ENCODE measurements at places on chromosomes 2 and 18.

DNA sequence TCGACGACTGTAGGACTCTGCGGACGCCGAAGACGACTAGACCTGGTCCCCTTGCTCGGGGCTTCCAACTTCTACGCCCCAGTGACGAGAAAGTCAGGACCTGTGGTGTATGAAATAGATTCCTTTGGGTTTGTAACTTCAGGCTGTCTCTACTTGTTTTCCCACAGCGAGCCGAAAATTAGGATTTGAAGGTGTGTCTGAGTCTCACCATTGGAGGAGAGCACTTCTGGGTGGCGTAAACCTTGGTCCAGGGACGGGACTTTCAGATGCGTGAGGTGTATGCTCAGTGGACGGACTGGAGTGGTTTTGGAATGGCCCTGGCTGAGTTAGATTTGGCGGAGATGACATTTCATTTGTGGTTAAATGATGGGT is 1.3 kb downstream of the BIRC6 start:
- DNase-seq: no peak

DNA sequence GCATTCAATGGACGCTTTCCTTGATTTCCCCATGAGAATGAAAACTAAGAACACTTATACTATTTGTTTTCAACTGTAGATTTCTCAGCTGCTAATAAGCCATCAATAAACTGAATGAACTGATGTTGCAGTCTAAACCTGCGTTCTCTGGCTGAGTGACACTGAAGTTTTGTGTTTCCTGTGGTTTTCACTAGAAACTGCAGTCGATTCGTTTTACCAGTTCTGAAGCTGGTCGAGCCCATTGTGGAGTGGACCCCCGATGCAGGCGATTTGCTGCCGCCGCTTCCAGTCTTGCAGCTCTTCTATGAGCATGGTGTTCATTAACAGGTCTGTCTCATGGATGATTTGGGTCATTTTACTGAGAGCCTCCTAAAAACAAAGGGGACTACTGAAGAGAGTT is 50.6 kb upstream of the STAT1 start:
- DNase-seq: no peak

DNA sequence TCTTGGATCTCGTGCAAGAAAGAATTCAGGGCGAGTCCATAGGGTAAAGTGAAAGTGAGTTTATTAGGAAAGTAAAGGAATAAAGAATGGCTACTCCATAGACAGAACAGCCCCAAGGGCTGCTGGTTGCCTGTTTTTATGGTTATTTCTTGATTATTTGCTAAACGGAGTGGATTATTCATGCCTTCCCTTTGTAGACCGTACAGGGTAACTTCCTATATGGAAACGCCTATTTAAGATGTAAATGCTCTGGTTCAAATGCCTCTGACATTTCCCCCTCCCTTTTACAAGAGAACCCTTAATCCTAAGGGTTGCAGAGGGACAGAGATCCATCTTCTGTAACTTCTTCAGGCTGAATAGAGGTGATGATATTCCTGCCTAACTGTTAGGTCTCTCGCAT is 25.7 kb downstream of the RBFA start:
- DNase-seq: no peak

- DNase-seq: no peak
These were observed 98.4 kb upstream of the MBOAT2 start for GRCh38 chr2:9101763-9102425.

DNA sequence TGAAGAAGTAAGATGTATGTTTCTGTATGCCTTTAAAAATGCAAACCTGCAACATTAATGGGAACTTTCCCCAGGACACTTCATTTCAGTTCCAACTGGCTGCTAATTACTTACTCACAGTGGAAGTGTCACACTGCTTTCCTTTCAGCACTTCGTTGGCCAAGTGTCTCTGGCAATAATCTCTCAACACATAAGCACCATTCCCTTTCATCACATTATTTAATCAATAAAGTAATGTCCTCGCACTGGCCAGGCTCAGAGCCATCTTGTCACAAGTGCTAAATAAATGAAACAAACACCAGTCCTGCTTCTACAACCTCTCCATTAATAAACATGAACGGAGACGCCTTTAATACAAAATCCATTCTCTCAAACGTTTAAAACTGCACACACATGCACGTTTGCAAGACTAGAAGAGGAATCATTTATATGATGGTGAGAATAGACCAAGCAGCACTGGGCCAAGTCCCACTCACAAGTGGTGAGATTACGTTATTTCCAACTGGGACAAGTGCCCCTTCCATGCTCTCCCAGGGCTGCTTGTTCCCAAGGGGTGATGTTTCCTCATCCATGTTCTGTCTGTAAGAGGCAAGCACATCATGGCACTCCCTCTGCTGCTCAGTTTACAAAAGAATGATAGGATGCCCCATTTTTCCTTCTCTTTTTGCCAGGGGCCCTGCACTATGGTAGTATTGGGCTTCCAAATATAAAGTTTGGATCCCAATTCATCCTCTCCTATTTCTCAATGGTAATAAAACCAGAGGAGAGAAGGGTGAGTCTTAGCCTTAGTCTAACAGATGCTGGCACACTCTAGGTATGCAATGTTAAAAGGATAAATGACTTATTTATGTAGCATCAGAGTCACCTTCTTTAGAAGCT is 56.8 kb upstream of the ETAA1 start:
- no peak for DNase-seq

DNA sequence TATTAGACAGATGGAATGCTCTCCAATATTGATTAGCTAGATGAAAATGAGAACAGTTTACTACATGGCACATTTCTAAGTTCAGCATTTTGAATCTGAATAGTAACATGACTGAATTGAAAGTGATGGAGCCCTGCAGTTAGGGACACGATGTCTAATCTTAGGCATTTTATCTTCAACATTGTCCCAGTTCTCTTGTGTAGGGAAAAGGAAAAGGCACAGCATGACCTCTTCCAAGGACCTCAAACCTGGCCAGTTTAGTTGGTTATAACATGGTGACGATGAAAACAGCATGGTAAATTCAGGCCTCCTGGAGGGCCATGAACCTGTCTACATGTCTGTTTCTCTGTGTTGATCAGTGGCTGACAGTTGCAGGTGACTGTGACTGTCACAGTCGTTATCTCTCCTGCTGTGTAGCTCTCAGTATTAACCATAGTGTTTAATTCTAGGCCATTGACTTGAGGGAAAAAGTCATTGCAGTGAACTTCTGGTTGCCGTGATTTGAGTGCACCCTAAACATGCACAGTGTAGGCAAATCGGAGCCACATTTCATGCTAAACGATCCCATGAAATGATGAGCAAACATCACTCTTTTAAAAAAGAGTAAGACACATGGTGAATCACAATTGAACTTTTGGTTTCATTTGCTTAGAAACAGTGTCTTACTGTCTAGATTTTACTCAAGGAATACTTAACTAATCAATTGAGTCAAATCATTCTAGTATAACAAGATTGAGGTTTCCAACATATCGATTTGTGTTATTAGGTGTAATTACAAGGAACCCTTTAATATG is 129.7 kb downstream of the PHLPP1 start:
- DNase-seq: no peak

- no peak for DNase-seq
These were observed 491 bp downstream of the RTN4 start for GRCh38 chr2:55049821-55050099.

GRCh38 chr2:196442211-196442610 is 197.3 kb upstream of the CCDC150 start:
- DNase-seq: peak; percentile 10

DNA sequence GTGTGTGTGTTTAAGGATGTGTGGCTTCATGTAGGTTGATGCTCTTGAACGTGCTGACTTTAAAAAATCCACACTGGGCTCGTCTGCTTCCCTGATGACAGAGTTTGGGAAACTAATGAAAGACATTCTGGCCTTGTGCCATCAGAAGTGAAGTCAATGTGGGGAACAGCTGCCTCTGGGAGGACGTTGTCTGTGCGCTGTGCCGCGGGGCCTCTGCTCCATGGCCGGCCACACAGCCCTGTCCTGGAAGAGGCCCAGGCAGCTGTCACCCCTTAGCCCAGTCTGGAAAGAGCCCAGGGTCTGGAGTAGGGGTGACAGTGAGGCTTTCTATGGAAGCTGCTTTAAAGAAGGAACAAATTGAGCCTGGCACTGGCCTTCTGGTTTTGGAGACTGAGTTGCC is 155.8 kb downstream of the SH3RF3 start:
- no peak for DNase-seq

DNA sequence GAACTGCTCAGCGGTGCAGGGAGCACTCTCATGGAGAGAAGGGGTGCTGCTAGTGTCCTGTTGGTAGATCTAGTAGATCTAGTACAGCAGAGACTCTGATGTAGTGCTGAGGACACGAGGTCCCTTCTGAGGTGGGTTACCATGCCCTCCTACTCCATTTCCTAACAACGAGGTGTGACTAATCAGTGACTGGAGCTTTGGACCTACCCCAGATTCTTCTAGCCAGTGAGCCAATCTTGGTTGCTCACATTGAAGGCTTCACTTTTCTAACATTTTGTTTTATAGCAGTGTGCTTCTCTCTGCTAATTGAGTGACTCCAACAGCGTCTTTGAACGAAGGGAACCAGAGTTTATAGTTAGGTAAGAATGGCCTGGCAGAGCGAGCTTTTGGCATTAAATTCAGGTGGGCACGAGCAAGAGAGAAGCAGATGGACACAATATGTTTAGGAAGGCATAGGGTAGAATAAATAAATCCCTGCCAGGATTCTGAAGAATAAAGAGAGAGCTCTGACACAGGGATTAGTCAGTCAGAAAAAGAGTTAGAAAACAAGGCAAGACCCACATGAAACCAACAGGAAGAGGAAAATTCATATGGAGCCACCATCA is 306.0 kb upstream of the RAB12 start:
- DNase-seq: no peak

DNA sequence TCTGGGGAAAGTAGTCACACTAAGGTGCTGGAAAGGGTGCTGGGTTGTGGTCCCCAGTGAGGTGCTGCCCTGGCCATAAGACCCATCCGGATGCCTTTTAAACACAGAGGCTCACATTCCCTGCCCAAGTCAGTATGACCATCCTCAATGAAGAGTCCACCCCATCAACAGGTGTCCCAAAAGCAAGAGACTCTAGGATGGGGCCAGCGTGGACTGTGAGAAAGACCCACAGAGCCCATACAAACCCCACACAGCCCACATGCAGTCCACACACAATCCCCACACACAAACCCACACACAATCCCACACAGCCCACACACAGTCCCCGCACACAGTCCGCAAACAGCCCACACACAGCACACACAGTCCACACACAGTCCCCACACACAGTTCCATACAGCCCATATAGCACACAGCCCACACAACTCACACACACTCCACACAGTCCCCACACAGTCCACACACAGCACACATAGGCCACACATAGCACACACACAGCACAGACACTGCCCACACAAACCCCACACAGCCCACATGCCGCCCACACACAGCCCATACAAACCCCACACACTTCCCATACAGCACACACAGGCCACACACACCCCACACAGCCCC is 241.4 kb upstream of the SALL3 start:
- no peak for DNase-seq

DNA sequence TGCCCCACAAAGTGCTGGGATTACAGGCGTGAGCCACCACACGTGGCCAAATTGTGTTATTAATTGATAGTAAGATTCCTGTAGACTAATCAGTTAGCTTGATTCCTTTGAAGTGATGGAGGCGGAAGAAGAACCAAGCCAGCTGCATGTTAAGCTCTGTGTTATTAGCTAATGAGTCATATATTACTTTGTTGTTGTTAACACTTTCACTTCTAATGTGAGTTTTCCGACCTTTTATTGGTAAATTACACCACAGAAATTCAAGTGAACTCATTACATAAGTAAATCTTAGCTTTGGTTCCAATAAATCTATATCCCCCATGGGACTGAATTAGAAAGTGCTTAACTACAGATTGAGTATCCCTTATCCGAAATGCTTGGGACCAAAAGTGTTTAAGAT is 20.3 kb downstream of the CHMP1B start:
- no peak for DNase-seq

DNA sequence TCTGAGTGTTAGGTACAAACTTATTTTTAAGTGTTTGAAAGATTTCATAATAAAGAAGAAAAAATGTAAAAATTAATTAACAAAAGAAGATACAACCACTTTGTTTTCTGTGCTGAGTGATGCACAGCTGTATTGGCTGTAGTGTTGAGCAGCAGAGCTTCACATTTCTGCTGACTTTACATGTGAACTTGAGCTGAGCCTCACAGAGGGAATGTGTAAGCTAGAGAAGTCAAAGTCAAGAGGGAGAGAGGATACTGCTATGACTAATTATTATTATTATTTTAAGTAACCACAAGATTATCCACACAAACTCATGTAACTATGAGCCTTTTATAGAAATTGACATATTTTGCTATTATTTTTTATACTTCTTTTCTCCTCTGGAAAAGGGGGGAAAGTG is 159.1 kb upstream of the ZSWIM2 start:
- no peak for DNase-seq

DNA sequence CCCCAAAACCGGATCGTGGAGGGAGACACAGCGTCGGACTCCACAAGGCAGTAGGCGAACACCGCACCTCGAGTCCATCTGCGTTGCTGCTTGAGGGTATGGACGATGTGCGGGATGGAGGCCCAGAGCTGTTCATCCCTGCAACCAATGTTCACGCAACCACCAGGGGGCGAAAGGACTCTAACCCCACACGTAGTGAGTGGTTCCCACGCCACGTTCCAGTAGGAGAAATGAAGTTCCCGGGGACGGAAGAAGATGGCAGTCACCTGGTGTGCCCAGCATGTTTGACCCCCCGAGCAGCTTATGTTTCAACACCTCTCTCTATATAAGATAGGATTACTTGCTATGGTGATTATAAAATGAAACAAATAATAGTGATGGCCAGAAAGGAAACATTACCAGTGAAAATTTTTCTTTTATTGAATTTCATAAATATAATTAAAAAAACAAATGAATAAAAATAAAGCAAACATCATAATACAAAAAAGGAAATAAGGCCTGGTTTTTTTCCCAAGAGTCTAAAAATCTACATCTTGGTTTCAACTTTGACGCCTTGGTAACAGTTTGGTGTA is 184.3 kb downstream of the SH3BP4 start:
- DNase-seq: peak; percentile 9

DNA sequence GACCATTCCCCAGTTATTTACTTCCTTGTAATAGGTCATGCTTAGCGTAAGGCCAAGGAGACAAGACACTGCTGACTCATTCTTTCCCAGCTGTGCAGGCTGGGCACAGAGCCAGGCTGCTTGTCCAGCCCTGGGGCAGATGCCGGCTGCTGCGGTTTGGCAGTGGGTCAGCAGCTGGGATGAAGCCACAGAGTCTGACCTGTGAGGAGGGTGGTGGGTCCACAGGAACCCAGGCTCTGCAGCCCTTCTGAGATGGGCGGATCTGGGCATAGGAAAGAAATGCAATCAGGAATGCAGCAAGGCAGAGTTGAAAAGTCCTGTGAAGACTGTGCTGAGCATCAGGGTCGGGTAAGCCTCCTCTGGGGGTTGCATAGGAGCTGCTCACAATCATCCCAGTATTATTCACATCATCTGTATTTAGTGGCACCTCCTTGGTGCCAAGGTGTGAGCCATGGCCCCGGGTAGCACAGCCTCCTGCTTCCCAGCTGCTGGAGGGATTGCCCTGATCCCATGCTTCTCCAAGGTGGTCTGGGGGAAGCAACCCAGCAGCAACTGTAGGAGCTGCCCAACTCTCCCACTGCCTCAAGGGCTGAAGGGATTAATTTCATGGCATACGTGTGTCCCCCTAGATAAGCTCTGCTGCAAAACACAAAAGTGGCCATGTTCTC is 139.0 kb downstream of the DDX1 start:
- peak; percentile 41 for DNase-seq

All from AG04449 (cell line).